MV-4-11 (cell line): ENCODE measurements at places on chromosomes 1 and 21.

DNA sequence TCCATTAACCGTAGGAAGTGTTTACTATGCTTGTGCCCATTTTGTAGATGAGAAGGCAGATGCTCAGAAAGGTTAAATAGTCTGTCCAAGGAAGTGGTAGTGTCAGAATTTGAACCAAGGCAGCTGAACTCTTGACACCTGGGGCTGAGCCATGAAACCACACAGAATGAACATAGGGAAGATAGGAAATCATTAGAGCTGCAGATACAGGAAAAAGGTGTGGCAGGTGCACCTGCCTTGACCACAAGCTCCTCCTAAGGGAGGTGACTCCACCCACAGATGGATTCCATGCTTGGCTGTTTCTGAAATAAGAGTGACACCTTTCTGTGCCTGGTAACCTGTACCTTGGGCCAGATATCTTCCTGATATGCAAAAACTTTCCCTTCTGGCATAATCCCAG lies 69.9 kb upstream of the IGSF21 start:
- no peak for DNase-seq

DNA sequence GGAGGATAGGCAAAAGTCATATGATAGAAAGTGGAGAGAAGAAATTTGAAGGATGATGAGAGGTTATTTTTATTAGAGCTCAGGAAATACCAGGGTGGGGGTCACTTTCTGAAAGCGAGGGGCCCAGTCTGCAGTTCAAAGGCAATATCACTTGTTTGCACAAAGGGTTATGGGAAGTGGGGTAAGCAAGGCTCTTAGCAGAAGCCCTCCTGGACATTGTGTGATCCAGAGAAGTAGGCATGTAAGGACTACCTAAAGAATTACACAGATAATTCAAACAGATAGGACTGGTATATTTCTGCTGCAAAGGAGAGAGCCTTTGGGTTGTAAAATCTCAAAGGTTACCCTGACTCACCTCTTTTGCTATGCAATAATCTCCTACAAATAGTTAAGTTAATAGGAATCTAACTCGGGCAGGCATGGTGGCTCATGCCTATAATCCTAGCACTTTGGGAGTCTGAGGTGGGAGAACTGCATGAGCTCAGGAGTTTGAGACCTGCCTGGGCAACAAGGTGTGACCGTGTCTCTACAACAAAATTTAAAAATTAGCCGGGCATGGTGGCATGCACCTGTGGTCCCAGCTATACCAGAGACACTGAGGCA lies 25.2 kb upstream of the PRRC2C start:
- DNase-seq, result no peak

GRCh38 chr1:54305906-54306514 lies 100.2 kb downstream of the SSBP3 start:
- DNase-seq, result no peak

DNA sequence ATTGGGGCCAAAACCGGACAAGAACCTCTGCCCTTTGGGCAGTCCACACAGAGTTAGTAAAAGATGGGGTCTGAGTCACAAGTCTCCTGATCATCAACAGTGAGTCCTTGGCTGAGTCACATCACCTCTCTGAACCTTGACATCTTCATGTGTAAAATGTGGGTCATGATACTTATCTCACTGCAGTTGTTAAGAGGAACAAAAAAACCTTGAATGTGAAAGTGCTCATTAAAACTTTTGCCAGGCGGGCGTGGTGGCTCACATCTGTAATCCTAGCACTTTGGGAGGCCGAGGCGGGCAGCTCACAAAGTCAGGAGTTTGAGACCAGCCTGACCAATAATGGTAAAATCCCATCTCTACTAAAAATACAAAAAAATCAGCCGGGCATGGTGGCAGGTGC lies 15.7 kb downstream of the S100A16 start:
- DNase-seq, result peak; percentile 74

DNA sequence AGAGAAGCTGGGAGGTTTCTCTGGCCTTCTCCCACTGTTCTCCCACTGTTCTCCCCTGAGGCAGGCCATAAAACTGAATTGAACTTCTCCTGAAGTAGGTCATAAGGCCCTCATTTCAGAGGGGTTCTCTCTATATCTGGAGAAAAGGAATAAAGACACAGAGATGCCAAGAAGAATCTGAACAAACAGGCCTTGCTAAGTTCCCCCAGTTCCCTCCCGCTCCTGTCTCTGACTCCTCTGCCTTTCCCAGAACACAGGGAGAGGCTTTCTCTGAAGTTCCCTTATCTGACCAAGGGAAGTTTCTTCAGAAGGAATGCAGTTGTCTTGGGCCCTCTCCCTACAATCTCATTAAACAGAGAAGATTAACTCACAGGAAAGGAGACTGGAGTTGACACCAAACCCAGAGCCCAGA lies 83.4 kb downstream of the SLC16A1 start:
- no peak for DNase-seq

- no peak for DNase-seq
Observed at GRCh38 chr1:1293263-1294249, 13.3 kb downstream of the SCNN1D start.

- DNase-seq, result no peak
Observed at GRCh38 chr1:230332061-230332460, 94.1 kb downstream of the PGBD5 start.

GRCh38 chr1:5369223-5369622 lies 623.0 kb downstream of the NPHP4 start:
- no peak for DNase-seq

DNA sequence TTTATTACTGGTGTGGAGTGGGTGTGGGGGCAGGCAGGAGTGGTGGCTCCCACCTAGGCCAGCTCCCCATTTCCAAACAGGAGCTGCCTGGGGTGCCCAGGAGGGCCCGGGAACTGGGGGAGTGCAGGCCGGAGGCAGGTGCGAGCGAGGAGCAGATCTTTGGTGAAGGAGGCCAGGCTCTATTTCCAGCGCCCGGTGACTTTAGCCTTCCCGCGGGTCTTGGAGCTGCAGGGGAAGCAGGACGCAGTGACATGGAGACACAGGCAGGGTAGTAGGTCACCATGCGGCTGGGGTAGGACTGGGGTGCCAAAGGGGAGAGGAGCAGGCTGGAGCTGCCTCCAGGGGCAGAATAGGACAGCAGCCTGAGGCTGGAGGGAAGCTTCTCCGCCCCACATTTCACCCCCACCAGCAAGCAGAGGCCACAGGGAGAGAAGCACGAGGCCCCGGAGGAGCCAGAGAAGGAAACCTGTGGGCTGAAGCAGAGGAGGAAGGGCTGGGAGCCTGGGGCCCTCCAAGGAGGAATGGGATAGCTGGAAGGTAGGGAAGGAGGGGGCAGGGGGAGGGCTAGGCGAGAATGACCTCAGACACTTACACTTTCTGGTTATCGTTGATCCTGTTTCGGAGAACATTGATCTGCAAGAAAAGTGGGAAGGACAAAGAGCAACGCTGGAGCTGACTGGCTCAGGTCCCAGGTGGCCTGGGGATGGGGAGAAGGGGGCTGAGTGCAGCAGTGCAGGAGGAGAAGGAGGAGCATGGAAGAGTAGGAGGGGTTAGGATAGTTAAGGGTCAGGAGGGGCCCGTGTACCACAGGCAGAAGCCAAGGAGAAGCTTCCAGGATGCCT lies 18.2 kb downstream of the TNNT2 start:
- no peak for DNase-seq

DNA sequence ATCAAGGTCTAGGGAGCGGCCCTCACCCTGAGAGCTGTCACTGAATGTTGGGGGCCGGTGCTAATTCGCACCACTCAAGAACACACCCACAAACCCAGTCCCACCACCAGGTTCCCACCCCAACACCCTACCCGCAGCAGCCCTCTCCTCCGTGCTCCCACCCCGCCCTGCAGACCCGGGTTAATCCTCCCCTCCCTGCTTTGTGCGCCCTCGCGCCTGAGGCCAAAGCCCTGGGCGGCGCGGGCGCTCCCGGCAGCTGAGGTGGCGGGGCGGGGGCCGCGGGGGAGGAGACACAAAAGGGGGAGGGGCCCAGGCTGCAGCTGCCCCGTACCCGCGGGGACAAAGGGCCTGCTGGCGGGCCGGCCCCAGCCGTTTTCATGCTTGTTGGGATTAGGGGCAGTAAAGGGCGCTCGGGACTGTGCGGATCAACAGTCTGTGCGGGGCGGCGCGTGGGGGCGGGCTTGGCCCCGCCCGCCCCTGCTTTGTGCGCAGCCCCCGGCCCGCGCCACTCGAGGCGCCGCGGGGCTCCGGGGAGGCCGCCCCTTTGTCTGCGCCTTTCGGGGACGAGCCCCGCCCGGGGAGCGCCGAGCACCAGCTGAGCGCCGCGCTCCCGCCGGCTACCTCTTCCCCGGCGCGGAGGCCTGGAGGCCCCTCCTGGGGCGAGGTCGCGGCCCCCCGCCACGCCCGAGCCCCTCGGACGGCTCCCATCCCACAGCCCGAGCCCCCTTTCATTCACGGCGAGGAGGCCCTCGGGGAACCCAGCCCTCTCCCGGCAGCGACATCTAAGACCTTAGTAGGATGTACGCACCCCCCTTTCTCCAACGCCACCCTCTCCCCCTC lies 10.9 kb downstream of the C1orf216 start:
- DNase-seq, result no peak

DNA sequence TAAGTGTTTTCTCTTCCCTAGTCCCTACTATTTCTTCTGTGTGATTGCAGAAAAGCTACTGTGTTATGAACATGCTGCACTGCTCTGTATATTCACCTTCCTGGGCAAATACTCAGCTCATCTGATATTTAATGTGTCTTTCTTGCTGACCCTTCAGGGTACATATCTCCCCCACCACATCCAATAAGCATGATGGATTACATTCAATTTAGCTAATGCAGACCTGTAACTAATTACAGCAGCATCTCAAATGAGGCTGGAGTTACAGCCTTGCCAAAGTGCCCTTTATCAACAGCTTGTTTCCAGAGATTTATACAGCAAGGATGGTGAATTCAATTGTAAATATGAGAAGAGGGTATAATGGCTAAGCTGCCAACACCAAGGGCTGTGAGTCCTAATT lies 144.0 kb downstream of the KCNH1 start:
- DNase-seq, result no peak

DNA sequence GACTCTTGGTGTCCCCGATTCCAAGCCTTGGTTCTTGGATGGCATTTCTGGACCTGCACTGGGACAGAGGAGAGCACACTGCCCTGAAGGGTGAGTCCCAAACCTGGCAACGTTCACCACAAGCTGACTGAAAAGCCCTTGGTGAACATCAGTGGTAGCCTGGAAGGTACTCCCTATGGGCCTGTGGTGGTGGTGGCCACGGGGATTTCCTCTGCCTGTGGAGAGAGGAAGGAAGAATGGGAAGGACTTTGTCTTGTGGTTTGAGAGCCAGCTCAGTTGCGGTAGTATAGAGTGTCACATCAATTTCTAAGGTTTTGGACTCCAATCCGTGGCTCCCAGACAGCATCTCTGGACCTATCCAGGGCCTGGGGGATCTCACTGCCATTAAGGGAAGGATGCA lies 50.7 kb downstream of the DNAH14 start:
- DNase-seq, result peak; percentile 49

- DNase-seq, result no peak
Observed at GRCh38 chr1:232130815-232131480, 499.0 kb downstream of the SIPA1L2 start.

- peak; percentile 78 for DNase-seq
Observed at GRCh38 chr1:167791281-167792187, 69.8 kb downstream of the MPZL1 start.

DNA sequence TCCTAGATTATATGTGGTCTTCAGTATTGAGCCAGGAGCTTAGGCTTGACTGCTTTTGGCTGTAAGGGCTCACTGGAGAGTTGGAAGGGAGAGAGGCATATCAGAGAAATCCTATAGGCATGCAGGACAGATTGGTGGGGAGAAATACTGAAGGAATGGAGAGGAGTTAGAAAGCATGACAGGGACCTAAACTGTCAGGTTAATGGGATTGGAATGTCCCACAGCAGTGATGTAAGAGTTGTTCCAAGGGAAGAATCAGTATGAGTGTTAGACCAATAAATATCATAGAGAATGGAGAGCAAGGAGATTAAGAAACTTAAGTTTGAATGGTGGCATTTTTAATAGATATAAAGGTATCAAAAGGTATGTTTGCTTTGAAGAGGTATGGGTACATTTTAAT lies 39.7 kb downstream of the SLC35A3 start:
- no peak for DNase-seq

DNA sequence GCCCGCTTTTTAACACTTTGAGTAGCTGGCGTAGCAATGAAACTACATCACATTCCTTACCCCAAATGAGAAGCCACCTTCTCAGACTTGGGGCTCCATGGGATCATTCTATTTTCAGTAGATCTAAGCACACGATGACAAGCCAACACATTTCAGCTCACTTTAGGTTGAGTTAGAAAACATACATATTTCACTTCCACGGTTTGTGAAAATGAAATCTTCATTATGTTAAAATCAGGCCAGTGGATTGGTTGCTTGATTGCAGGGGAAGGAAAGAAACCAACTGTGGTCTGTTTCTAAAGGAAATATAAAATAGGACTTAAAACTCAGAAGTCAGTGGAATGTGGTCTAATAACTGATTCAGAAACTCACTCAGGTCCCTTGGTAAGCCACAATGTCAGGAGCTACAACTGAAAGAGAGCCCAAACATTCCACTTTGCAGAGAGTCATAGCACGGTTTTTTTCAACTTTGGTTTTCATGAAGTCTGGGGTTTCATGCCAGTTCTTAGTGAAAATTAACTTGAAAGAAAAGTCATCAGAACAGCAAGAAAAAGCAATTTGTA lies 82.3 kb upstream of the TIAM1 start:
- peak; percentile 10 for DNase-seq

- peak; percentile 86 for DNase-seq
Observed at GRCh38 chr1:143720087-143721023, 251.4 kb downstream of the FAM72C start.

GRCh38 chr21:15151385-15152103 lies 86.7 kb upstream of the NRIP1 start:
- no peak for DNase-seq

DNA sequence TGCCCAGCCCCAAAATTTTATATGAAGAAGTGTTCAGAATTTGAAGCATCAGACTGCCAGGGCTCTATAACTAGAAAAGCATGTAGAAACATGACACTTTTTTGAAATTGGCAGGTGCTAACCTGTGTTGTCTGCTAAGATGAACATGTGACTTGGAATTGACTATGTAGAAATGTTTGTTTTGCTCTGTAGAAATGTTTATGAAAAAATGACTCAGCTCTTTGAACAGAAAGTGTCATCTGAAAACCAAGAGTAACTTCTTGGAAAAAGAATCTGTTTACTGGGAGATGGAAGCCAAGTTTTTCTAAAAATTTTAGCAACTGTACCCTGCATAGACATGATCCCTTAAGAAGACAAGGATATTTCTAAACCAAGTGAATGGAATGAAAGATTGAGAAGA lies 59.2 kb downstream of the LHX9 start:
- DNase-seq, result no peak

- DNase-seq, result peak; percentile 34
Observed at GRCh38 chr21:32921632-32922230, 104.0 kb upstream of the OLIG2 start.

- DNase-seq, result peak; percentile 61
Observed at GRCh38 chr1:18681423-18681835, 50.8 kb downstream of the PAX7 start.
